ENCODE measurements at places on chromosomes 6 and 20.

- no peak for DNase-seq
Observed at GRCh38 chr6:132726608-132726975, 12.7 kb upstream of the VNN1 start.

DNA sequence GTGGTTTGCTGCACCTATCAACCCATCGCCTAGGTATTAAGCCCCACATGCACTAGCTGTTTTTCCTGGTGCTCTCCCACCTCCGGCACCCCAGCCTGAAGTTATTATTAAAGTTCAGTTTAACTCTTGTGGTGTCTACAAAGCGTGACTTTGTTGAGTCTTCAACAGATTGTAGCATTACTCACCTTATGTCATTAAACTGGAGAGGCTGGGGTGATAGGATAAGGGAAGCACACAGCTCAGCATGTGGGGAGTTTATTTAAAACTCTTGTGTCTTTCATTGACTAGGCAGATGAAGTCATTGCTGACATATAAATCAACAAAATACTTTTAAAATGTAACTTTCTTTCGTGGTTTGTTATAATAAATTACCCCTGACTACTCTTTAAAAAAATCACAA, 84.7 kb upstream of the GCM1 start:
- no peak for DNase-seq

DNA sequence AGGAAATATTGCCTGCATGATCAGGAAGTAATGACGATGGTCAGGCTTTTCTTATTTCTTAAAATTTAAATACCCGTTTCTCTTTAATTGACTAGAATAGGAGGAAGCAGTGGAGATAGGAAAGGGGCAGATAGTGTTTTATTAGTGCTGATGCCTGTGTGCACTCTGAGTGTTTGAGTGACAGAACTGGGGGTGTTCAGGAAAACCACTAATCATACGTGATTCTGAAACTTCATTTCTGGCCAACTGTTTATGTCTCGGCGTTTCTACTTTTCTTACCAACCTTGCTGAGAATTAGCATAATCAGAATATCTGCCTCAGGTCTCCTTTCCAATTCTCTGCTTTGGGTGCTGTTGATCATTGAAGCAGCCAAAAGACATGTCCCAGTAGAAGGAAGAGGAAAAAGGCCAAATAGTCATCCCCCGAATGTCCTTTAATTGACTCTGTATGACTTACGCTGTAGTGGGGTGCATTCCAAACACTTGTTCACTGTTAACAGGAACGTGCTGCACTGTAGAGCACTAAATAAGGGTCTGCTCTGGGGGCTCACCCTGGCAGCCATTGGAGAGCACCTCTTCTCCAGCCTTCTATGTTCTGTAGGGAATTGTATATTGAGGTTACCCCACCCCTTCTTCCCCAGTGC, 152.9 kb downstream of the JARID2 start:
- DNase-seq = peak; percentile 63

GRCh38 chr6:144568241-144568640, 283.1 kb downstream of the UTRN start:
- DNase-seq = no peak

- DNase-seq = no peak
Observed at GRCh38 chr6:134394905-134395304, 77.0 kb upstream of the SGK1 start.

DNA sequence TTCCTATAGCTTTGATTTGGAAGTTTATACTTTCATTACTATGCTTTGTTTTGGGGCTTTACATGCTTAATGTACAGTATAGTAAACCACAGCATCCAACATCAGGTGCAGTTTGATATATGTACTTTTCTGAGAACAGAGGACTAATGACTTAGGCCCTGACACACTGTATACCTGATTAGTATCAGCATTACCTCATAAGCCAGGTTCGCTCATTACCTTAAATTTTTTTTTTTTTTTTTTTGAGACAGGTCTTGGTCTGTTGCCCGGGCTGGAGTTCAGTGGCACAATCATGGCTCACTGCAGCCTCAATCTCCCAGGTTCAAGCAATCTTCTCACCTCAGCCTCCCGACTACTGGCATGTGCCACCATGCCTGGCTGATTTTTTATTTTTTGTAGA, 28.4 kb downstream of the CD109 start:
- no peak for DNase-seq

DNA sequence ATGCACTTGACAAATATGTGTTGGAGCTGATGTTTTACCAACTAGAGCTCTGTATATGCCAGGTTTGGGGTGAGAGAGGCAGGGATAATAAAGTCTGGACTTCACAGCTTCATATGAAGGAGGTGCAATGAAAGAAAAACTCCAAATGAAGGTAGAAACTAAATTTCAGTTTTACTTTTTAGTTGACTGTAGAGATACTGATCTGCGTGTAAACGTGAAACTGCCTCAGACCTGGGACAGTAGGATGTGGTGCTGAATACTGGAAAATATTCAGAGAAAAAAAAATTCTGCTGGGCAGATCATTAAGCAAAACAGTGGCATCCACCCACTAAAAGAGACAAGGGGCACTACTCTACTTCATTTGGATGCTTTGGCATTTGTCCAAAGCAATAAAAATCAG, 94.5 kb downstream of the BACH2 start:
- no peak for DNase-seq

DNA sequence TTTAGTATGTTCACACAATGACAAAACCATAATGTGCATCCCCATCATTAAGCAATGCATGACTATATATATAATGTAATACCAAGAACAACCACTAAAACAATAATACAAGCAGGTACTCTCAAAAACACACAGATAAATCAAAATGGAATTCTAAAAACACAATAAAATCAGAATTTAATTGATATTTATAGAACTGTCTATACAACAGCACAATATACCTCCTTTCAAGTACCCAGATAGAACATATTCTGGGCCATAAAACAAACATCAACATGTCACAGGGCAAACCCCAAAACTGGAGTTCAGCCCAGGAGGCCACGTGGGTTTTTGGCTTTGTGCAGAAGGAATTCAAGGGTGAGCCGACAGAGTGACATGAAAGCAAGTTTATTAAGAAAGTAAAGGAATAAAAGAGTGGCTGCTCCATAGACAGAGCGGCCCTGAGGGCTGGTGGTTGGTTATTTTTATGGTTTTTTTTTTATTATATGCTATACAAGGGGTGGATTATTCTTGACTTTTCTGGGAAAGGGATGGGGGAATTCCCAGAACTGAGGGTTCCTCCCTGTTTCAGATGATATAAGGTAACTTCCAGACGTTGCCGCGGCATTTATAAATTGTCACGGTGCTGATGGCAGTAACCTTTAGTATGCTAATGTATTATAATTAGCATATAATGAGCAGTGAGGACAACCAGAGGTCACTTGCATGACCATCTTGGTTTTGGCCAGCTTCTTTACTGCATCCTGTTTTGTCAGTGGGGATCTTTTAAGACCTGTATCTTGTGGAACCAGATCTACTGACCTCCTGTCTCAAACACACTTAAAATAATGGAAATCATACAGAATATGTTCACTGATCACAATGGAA, 5.6 kb downstream of the RAB23 start:
- DNase-seq = no peak

- DNase-seq = peak; percentile 78
Observed at GRCh38 chr6:80541886-80542285, 435.4 kb downstream of the BCKDHB start.

- peak; percentile 97 for DNase-seq
Observed at GRCh38 chr6:139134817-139135577, at the start of gene HECA. Gene HECA, plus strand, starts transcription at chr6:139135080. Its CDS starts 317 bp downstream, at chr6:139135397.

Data from OCI-M1 (cell line).